Stimulated activated CD8-positive, alpha-beta memory T cell treated with anti-CD3 and anti-CD28 coated beads, Interleukin-4, amount 100 ng/mL, for 1 hour (primary cell): ENCODE measurements at places on chromosomes 6 and 20.

DNA sequence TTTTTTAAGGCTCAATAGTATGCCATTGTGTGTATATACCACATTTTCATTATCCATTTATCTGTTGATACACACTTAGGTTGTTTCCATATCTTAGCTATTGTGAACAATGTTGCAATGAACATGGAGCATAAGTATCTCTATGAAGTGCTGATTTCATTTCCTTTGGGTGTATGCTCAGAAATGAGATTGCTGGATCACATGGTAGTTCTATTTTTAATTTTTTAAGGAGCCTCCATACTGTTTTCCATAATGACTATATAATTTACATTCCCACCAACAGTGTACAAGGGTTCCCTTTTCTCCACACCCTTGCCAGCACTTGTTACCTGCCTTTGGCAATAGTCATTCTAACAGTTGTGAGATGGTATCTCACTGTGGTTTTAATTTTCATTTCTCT lies 15.1 kb upstream of the HLA-DOA start:
- no peak for DNase-seq

DNA sequence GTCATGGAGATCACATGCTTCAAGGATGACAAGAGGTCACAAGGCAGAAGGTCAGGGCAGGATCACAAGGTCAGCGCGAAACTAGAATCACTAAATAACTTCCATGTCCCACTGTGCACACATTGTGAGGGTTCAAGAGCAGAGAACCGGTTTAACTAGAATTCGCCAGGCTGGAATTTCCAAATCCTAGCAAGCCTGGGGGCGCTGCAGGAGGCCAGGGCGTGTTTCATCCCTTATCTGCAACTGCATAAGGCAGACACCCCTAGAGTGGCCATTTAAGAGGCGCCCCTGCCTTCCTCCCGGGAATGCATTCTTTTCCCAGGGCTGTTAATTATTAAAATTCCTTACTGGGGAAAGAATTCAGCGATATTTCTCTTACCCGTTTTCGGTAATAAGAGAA lies 40.2 kb upstream of the SLC22A1 start:
- no peak for DNase-seq

- no peak for DNase-seq
Measured at GRCh38 chr6:70059039-70059719, 192.8 kb downstream of the COL19A1 start.

GRCh38 chr6:131331151-131331550 lies 195.9 kb downstream of the AKAP7 start:
- no peak for DNase-seq

GRCh38 chr20:11432407-11432806 lies 485.3 kb upstream of the BTBD3 start:
- no peak for DNase-seq

DNA sequence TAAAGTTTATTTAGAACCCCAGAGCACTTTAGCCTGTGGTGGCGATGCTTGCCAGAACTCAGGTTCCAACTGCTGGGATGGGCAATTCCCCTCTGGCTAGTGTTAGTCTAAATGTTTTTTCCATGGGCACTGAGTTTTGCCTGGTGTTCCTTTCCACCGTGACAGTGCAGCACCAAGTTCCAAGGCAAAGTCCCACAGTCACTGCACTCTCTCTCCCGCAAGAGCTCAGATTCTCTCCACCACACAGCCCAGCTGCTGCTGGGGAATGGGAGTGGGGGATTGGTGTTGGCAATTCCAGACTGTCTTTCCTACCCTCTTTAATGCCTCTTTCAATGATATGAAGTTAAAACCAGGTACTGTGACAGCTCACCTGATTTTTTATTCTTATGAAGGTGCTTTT lies 247.6 kb downstream of the ALDH8A1 start:
- no peak for DNase-seq

GRCh38 chr20:25360631-25361286 lies 29.9 kb downstream of the ABHD12 start:
- no peak for DNase-seq

DNA sequence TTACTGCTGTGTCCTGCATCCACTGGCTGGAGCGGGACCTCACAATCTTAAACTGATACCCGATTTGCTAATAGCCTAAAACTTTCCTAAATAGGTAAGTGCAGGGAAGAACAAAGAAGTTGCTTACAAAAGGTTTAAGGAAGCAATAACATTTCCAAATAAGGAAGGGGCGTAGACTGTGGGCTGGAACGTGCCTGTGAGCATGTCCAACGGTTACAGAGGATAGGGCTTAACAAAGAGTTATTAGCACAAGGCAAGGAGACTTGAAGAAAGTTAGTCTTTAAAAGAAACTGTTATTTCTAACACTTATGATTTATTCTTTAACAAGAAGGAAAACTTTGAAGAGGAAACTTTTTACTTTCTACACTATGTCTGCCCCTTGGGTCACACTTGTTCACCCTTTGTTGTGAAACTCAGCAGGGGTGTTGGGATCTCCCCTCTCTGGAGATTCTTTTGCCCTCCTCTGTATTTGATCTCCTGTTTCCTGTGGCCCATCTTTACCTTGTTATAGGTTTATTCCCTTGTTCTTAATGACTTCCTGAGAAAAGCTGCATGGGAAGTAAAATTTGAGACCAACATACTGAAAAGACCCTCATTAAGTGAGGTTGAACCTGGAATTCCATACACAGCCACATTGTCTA lies 28.7 kb downstream of the KAT14 start:
- no peak for DNase-seq

- DNase-seq = no peak
Measured at GRCh38 chr20:53186635-53187034, 214.5 kb downstream of the TSHZ2 start.

- no peak for DNase-seq
Measured at GRCh38 chr6:87661016-87661415, 41.0 kb downstream of the AKIRIN2 start.

DNA sequence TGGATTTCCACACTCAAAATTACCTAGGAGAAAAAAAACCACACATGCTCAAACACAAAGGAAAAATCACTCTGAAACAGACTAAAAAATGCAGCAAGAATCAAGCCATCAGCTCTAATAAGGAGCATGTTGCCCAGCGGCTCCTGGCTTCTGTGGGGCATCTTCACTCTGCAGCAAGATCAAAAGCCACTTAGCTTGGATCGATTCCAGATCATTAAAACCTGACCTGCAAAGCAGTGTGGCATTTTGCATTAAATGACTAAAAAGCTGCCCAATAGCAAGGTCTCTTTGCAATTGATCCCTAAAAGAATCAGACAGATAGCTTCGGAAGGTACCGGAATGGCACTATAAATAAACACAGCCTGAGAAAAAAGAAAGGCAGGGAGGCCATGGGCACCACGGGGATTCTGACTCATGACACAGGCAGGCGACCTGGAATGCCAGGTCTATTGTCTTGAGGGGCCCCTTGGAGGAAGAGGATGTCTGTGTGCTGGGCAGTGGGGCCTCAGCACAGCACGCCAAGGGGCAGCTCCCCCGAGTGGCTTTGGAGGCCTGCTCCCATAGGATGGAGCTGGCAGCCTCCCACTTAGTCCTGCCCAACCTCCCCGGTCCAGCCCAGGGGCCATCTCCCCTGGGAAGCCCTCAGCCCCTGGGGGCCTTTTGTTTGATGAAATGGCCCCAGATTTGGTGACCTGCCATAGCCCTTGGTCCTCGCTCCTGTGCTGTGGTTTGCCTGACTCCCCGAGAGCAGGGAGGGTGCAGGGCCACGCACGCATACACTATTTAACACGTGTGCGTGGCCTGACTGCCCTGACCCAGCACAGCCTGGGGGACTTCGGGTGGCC lies 7.6 kb downstream of the LEMD2 start:
- no peak for DNase-seq

DNA sequence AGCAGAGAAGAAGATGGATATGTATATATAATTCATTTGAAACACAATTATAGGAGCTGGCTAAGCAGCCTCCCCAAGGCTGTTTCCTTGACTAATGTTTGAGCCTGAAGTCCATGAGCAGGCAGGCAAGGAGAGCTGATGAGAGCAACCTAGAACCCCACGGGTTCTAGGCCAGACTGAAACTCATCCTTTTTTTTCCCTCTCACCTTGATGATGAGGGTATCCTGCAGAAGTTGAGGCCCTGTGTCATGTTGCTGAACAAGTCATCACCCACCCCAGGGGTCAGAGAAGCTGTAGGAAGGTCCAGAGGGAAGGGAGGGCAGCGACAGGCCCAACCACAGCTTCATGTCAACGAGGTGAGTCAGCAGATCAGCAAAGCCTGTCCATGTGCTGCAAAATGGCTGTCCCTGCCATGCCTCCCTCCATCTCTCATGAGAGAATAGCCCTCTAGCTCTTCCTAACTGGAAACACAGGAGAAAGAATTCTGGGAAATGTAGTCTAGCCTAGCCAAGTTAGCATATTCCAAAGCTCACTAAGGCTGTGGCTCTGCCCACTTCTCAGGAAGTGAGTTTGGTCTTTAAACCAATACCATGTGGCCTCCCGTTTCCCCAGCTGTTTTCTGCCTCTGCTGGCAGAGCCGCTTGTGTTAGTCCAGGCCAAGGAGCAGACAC lies 91.3 kb upstream of the DTNBP1 start:
- no peak for DNase-seq

DNA sequence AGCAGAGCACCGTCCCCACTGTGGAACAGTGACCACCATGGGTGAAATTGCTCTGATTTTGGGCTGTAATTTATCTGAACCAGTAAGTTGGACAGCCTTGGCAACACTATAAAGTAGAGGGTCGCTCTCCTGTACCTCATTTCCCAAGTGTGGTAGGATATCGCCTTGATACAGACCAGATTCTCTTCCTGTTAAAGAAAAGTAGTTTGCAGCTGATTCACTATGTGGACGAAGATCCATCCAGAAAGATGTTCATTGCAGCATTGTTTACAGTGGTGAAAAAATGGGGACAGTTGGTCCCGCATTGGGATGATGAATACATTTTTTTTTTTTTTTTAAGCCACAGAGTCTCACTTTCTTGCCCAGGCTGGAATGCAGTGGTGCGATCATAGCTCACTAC lies 74.3 kb downstream of the SLX4IP start:
- DNase-seq = no peak

GRCh38 chr20:58652606-58653294 lies 1.7 kb downstream of the STX16 start:
- no peak for DNase-seq

DNA sequence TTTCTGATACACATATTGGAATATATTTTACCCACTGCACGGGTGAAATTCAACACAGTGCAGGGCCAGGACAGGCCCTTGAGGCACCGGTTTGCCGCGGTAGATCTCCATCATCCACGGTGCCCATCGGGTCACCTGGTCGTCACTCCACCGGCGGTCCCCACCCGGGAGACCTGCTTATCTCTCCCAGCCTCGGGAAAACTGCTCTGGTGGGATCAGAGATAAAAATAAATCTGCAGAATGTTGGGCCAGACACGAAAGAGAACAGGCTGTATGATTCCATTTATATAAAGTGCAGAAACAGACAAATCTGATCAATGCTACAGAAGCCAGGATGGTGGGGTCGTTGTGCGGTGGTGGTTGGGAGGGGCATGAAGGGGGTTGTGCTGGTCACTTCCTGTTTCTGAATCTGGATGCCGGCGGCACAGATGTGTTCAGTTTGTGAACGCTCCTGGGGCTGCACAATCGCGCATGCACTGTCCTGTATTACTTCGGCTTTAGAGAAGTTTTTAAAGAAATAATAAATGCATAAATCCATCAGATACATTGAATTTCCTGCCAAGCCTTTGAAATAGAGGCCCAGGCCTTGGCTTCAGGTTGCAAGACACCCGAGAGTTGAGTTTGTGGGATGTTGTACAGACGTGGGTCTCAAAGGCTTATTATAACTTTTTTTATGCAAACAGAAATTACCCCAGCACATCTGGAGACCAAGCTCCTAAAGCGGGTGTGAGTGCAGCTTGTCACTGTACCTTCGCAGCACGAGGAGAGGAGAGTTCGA lies 54.3 kb downstream of the ANKRD60 start:
- no peak for DNase-seq

- no peak for DNase-seq
Measured at GRCh38 chr6:99522531-99522930, 7.3 kb upstream of the USP45 start.

DNA sequence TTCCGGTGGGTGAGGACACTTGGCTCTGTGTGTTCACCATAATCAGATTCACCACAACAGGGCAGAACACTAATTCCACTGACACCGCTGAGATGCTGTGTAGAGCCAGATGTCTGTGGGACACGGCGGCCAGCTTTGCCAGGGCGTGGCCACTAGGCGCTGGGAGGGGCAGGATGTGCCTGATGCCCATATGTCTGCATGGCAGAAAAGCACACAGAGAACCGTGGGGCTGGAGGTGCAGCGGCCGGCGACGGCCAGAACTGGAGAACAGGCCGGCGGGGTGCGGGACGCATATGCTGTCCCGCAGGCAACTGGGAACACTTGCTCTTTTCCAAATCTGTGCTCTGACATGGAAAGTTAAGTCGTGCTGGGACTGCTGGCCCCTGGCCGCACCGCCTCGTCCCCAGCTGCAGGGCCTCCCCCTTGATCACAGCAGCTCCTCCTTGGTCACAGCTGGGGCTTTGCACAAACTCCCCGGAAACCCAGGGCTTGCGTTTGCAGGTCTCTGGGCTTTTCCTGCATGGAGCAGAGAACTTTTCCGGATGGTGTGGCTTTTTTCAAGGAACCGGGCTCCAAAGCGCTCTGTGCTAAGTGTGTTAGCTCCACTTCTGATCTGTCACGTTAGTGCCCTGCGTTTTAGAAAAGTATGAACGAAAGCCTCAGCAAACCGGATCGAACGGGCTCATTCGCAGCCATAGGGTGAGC lies 31.1 kb downstream of the NTSR1 start:
- DNase-seq = no peak

DNA sequence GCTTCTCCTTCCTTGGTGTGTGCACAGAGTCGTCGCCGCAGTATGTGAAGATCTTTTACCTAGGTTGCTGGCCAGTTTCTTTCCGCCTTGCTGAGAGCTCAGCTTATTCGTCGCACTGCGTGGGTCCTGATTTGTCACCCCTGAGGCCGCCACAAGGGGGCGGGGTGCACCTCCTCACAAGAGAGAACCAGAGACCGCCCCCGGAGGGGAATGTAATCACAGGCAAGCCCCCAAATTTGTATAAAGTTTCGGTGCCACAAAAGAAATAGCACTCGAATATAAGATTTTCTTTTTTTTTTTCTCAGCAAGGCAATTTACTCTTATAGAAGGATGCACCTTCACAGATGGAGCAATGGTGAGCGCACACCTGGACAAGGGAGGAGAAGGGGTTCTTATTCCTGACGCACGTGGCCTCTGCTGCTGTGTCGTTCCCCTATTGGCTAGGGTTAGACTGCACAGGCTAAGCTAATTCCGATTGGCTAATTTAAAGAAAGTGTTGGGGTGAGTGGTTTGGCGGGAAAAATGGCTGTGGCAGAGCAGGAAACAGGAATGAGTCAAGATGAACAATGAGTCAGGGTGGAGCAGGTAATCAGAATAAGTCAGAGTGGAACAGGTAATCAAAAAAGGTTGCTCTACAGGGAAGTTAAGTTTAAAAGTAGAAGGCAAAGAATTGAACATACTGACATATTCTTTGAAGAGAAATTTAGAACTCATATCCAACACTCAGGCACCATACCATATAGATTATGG lies 19.5 kb downstream of the NCOA3 start:
- no peak for DNase-seq

DNA sequence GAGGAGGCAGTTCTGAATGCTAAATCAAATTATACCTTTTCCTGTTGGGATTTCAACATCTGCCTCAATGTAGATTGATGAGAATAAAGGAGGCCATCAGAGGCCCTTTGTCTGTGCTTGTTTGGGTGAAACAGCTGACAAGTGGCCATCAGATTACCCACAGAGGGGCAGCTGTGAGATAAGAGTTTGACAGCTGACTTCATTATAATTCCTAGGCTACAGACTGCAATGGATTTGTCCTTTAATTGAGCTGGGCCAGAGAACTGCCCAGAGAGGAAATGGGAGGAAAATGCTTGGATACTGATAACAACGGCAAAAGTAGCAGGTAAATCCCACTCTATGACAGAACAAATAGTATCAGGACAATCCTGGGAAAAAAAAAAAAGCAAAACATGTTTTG lies 649.4 kb downstream of the HDGFL1 start:
- no peak for DNase-seq
